ENCODE measurements at places on chromosomes 16 and 17.

GRCh38 chr16:69286941-69287713 is 24.0 kb upstream of the VPS4A start:
- no peak for DNase-seq

- no peak for DNase-seq
Measured at GRCh38 chr17:68701046-68701445, 99.9 kb upstream of the FAM20A start.

DNA sequence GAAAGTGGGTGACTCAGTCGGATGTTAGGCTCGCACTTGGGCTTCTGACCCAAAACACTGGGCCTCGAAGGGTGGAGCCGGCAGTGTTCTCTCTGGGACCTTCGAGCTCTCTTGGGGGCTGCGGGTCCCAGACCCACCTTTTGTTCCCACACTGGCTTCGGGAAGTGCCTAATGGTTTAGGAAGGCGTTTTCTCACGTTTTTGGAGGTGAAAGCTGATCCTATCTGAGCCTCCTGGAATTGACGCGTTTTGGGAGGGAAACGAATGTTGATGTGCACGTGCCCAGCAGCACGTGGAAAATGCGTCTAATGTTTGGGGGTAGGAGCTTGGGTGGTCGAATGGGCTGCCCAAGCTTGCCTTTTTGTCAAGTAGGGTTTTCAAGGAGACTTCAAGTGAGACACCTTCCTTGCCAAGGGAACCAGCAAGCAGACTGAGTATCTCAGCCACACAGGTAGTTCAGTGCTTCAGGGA is 666 bp downstream of the HGS start:
- no peak for DNase-seq

DNA sequence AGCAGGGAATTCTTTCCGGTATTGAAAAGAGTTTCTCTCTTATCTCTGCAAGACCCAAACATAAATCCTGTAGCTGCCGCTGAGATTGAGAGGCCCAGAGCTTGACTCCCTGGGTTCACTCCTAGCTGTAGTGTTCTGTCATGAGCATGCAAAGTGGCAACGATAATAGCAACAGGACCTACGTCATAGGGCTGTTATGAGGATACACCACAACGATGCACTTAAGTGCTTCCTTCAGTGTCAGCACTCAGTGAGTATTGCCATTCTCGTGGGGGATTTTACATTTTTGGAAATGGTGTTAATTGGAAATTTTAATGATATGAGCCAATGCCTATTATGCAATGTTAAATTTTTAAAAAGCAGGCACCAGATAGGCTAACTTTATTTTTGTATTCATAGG is 199.8 kb downstream of the CYLD start:
- no peak for DNase-seq

- DNase-seq: no peak
Measured at GRCh38 chr16:67537270-67537635, 8.6 kb downstream of the RIPOR1 start.

GRCh38 chr17:49700960-49701359 is 6.8 kb downstream of the SLC35B1 start:
- no peak for DNase-seq

- no peak for DNase-seq
Measured at GRCh38 chr17:14840616-14841231, 424.4 kb downstream of the PMP22 start.

DNA sequence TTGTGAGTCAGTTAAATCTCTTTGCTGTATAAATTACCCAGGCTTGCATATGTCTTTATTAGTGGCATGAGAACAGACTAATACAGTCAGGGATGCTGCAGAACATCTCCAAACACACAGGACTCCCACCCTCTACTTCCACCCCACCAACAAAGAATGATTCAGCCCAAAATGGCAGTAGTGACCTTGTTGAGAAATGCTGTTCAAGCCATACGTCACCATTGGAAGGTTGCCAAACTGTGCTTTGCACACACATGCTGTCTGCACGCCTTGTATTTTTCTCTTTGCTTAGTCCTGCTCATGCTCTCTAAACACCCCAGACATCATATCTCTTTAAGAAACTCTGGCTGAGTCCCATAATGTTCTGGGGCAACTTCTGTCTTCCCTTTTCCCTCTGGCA is 589.6 kb downstream of the WWOX start:
- DNase-seq: no peak

DNA sequence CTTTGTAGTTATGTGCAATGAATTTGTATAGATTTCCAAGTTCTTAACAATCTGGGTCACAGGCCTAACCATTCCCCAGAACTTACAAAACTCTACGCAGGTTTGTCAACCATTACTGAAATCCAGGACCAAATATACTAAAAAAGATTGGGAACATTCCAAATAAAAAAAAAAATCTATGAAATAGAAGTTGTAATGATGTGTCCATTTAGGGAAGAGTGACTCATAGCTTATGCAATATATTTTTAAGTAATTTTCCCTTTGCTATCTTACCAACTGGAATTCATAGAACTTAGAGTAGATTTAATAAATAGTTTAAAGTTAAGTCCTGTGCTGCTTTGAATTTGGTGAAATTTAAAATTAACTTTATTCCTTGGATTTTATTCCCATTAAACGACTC is 393.2 kb downstream of the PMP22 start:
- no peak for DNase-seq

DNA sequence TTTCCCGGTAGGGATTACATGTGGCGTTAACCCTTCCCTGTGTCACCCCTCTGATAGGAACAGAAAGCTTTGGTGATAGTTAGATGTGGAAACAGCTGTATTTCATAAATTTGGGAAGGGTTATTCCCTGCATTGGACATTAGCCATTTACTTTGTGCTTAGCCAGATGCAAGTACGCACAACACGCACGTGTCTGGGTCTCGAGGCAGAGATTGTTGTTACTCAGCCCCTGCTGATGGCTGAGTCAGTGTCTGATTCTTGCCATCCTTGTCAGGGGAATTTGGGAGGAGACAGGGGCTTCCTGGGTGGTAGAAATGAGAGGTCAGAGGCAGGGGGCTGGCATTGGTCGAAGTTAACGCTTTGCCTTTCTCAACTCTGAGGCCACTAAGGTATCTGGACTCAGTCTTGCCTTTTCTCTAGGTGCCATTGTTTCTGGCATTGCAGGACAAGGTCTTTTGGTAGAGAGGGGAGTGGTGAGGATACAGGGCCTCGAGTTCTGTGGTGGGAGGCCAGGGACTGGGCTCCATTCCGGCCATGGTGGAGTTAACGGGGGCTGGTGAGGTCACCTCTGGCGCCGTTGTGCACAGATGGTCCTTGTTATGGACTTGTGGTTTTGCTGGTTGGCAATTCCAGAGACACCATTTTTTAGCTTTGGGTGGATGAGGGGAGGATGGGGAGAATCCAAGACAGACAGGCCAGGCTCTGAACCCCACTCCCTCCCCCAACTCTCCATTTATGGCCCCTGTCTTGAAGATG is 8.2 kb downstream of the MMP2 start:
- no peak for DNase-seq

DNA sequence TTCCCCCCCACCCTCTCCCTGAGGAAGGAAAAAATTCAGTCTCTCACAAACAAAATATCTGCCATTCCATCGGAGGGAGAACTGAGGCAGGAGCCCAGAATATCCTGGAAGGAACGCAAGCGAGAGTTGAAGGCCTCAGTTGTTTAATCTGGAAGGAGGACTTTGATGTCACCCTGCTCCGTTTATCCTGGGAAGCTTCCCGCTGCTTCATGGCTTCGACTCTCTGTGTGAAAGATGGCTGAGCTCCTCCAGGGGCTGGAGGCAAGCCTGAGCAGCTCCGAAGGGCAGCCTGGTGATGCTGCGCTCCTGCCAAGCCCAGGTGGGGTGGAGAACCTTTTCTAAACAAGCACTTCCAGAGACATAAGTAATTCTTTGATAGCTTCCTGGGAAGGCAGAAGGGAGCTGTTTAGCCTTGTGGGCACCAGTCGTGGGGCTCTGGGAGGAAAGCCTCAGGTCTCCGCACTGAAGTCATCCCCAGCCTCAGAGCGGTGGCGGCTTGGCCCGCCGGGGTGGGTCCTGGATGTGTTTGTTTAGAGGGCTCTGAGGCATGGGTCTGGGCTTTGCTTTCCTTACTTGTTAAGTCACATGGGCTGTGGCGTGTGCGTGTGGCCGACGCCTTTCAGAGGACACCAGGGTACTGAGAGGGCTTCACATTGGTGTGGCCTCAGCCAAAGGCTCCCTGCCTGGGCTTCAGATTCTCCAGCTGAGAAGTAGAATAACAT is 7.9 kb downstream of the NKD1 start:
- no peak for DNase-seq

All from NCI-H2081 treated with DMSO at 0.1 percent for 48 hours (cell line).